ENCODE measurements at places on chromosomes 2 and 18. TPM values are rescaled to one million over a fixed set of nuclear protein-coding genes. Genes with fewer than 3 reads are reported as not detected.

GRCh38 chr18:9868857-9869714, 16.7 kb upstream of the TXNDC2 start:
- DNase-seq = no peak

DNA sequence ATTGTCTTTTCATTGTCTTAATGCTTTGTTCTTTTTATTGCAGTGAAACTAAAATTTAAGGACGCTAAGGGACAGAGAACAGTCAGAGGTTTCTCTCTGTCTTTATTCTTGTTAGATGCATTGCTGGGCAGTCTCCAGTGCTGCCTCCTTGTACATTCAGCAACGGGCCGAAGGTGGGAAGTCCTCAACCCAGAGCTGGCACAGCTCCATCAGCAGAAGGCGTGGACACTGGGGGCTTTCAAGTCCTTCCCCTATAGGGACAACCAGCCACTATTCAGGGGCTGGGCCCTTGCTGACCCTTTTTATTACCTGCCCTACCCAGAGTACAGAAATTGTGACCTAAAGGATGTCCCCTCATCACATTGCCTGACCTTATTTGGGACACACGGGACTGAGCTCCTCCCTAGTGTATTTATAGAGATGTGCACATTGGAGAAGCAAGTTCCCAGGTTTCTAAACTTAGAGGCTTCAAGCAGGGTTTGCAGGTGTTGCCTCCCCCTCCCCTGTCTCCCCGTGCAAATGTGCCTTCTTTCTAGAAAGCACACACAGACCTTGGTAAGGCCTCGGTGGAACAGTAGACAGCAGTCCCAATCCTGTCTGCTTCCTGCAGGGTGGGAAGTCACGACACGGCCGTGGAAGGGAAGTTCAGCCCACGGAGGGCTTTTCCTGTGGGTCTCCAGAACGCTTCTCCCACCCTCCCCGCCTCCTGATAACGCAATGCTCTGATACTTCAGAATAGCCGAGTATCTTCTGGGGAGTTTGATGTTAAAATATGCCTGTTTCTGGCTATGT, 68.2 kb downstream of the ZCCHC2 start:
- DNase-seq = no peak

GRCh38 chr2:77642339-77642738, 120.2 kb upstream of the LRRTM4 start:
- DNase-seq = no peak

The CNDP1 gene
- not detected for polyA plus RNA-seq

DNA sequence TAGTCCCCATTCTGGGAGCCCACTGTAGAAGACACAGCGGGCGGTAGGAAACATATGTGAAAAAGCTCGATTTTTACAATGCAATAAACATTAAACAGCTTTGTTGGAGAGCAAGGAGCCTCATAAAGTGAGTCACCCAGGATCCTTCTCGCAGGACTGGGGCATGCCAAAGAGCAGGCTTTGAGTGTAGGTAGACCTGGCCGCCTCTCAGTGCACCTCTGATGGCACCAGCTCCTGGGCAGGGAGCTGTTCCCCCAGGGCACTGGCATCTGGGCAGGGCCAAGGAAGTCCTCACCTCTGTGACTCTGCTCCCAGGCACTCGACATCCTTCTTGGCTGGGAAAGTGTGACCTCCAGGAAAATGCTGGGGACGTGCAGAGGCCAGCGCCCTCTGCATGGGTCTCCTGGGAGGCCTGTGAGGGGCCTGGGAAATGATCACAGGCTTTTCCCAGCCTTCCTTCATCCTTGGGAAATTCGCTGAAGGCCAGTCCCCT, 94.2 kb downstream of the POLR1A start:
- DNase-seq = no peak

DNA sequence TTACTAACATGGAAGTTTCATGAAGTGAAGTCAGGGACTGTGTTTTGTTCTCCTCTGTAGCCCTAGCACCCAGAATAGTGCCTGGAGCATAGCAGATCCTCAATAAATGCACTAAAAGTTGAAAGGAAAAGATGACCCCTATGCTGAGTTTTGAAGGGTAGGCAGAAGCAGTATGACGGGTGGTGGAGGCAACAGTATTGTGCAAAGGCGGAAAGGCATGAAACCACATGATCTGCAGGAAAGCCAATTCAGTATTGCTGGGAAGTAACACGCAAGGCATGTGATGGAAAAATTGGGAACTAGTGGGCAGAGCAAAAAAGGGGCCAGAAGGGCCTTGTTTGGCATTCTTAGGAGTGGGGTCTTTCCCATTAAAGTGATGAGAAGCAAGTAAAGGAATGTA, 23.1 kb downstream of the DTNB start:
- no peak for DNase-seq

DNA sequence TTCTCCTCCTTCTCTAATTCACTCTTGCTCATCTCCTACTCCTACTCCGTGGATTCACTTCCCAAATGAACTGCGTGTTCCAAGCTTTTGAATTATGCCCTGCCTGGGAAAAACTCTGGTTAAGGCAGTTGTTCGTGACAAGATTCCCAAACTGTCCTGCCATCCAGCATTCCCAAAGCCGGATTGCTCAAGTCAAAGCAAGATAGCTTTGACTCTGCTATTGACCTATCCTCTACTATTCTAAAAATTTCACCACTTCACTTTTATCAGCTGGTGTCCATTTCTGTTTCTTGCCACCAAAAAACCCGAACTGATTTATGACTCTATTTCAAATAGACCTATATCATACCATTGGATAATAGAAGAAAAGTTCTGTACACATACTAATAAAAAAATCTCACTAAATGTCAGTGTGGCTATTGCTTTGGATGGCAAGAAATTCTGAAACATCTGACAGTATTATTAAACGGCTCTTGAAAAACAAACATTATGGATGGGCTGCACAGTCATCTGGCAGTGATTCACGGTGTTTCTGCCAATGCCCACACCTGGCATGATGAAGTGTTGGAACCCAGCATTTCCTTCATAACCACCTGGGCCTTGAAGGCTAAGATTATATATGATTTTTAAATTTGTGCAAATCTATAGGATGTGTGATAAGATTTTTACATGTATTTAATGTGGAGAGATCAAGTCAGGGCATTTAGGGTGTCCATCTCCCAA, 87.4 kb downstream of the NCKAP5 start:
- DNase-seq = no peak

- no peak for DNase-seq
These were observed 1.7 kb downstream of the ARHGAP28 start for GRCh38 chr18:6731222-6731596.

The HRH4 gene
- 0.03 TPM for polyA plus RNA-seq

DNA sequence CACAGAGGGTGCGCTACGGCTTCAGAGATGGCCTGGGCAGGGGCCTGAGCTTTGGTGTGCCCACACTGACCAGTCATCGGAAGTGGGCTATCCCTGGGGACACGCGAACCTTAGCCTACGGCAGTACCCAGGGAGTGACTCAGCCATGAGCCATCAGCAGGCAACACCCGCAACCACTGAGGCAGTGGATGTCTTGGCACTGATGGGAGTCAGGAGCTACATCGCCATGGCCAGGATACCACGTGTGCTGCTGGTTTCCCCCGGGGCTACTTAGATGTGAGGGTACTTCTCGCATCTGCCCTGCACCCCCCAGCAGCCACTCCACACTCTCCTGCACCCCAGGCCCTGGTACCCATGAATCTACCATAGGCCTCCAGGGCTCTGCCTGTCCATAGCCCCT, 12.8 kb upstream of the HPCAL1 start:
- peak; percentile 70 for DNase-seq
